ENCODE measurements at places on chromosomes 6 and 20. TPM values are rescaled to one million over a fixed set of nuclear protein-coding genes. Genes with fewer than 3 reads are reported as not detected.

Gene RIMS1
- not detected for total RNA-seq

Gene FBXO9
- total RNA-seq: 32.1 TPM

Gene IYD
- not detected for total RNA-seq

Gene NR2E1
- not detected for total RNA-seq

Gene CCN6
- total RNA-seq: not detected

Gene KIFC1
- 44.5 TPM for total RNA-seq

Gene KHDRBS2
- total RNA-seq: not detected

Gene REPS1
- 21.7 TPM for total RNA-seq

Gene WFDC5
- not detected for total RNA-seq

Gene TMEM14B
- 167 TPM for total RNA-seq

Gene NTSR1
- total RNA-seq: 0.33 TPM

Gene MICB
- total RNA-seq: 8.6 TPM

Gene JAG1
- 52.7 TPM for total RNA-seq

Gene WFDC10B
- total RNA-seq: not detected

Gene EPPIN
- not detected for total RNA-seq

Data from A549 treated with DMSO at 1 μM for 4 hours (cell line).